Activated naive CD8-positive, alpha-beta T cell treated with anti-CD3 and anti-CD28 coated beads for 36 hours (primary cell): ENCODE measurements at places on chromosomes 16 and 17. TPM values are rescaled to one million over a fixed set of nuclear protein-coding genes. Genes with fewer than 3 reads are reported as not detected.

DNA sequence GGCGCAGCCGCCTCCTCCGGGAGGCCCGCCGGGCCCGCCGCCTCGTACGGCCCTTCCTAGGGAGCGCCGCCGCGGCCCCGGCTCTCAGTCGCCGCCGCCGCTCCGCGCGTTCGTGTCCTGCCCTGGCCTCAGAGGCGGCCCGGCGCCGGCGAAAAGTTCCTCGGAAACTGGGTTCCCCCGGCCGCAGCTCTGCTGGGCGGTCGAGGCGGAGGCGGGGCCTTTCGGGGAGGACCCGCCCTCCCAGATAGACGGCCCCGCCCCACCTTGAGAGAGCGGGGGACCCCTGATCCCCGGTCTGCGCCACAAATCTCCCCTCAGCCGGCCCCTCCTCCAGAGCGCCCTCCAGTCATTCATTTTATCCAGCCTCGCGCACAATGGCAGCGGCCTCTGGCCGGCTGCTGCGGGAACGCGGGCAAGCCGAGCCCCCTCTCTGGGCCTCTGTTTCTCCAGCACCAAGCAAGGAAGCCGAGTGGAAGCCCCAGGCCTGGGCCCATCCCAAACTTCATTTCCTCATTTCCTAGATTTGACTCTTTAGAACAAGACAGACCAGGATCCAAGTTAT is at the start of gene SREBF1:
SREBF1 (minus strand) TSS at position 169 of the 562 bp plus-strand sequence. CDS start 169 bp downstream, outside the sequence.
- DNase-seq, result peak; percentile 85

DNA sequence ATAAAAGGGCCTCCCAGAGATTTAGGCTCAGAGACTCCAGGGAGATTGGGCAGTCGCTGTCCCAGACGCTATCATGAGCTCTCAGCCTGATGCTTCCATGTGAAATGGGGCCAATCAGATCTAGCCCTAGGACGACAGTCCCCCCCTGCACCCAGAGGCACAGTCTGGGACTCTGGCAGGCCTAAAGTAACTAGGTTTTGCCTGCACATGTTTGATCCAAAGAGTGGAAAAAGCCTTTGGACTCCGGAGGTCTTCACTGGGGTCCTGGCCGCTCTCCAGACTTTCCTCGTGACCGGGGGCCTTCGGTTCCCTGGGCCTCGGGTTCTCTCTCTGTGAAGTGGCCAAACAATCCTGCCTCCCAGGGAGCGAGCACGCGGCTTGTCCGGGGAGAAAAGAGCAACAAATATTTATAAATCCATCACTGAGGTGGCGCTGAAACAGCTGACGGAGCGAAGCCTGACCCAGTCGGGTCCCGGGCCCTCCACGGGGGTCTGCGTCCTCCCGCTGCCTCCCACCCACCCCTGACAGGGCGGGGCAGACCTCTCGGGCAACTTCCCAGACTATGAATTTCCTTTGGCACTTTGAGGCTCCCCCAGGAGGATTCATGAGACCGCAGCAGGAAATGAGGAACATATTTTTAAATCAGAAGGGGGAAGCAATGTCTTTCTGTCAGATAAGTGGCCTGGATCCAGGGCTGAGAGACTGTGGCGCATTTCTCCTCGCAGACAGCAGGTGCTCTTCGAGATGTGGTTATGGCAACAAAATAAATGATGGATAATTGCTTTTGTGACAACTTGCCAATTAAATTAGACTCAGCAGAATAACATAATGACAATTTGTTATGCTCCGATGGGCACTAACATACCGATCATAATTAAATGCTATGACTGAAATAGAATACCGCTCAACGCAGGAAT is 38.9 kb downstream of the MRPS23 start:
- DNase-seq, result no peak

The CACNG3 gene
- not detected for total RNA-seq

The FAM117A gene
- total RNA-seq, result 16.4 TPM

GRCh38 chr16:3400446-3400778 is 392 bp downstream of the ZSCAN32 start:
- no peak for DNase-seq

- DNase-seq, result peak; percentile 29
Measured at GRCh38 chr16:79093554-79093967, 507.0 kb downstream of the MAF start.

DNA sequence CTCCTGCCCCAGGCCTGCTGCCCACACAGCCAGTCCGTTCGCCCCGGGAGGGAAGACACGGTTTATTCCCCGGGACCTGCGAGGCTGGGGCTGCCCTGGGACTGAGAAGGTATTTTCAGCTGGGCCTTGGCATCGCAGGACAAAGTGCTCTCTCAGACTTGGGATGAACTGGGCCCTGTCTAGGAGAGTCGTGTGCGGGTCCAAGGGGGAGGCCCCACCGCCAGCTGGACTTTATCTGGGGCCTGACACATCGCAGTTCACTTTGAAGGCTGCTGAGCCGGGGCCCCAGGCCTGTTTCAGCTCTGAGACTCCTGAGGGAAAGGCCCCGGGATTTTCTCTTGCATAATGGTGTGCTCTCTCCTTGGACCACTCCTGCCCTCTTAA is 6.8 kb downstream of the CRISPLD2 start:
- no peak for DNase-seq

The SYT17 gene
- total RNA-seq, result not detected

DNA sequence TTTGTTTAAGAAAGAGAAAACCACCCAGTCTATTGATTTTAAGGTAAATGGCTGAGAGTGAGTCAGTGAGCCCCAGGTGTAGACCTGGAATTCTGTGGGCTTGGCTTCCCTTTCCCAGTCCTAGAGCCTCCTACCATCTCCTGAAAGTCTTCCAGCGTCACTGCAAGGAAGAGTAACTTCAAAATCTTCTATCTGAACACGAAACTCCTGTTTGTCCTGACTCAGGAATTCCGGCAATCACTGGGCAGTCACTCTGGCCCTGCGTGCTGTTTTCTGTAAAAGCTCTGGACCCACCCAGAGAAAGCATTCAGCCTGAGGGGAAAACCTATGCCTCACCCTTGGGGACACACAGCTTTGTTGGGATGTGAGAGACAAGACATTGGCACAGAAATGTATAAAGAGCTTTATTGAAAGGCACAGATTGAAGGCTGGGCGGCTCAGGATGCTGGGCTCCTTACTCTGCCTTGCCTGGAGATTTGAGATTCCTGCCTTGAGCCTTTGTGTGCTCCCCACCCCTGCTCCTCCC is 15.9 kb downstream of the MINK1 start:
- DNase-seq, result no peak

The CMTM2 gene
- total RNA-seq, result not detected

The ABCC6 gene
- not detected for total RNA-seq

GRCh38 chr17:28500712-28501379 is 5.3 kb upstream of the FOXN1 start:
- DNase-seq, result no peak

The CNTNAP1 gene
- total RNA-seq, result 0.68 TPM

GRCh38 chr16:86565644-86566511 is 751 bp upstream of the FOXC2 start:
- DNase-seq, result no peak

The P4HB gene
- 395 TPM for total RNA-seq

DNA sequence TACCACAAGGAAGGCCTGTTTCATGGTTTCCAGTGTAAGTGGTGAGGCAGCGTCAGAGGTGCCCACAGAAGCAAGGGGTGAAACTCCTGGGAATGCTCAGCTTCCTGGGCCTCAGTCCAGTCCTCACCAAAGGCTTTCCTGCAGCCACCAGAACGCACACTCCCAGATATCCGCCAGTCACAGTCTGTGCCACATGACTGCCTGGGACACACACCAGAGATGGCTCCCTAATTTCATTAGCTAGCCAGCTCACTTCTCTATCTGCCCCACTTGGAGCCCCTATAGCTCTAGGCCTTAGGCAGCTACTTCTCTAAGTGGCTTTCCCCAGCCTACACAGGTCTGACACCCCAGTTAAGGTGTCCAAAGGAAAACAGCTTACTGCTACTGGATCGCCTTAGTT is 77.0 kb downstream of the CYTH1 start:
- no peak for DNase-seq

DNA sequence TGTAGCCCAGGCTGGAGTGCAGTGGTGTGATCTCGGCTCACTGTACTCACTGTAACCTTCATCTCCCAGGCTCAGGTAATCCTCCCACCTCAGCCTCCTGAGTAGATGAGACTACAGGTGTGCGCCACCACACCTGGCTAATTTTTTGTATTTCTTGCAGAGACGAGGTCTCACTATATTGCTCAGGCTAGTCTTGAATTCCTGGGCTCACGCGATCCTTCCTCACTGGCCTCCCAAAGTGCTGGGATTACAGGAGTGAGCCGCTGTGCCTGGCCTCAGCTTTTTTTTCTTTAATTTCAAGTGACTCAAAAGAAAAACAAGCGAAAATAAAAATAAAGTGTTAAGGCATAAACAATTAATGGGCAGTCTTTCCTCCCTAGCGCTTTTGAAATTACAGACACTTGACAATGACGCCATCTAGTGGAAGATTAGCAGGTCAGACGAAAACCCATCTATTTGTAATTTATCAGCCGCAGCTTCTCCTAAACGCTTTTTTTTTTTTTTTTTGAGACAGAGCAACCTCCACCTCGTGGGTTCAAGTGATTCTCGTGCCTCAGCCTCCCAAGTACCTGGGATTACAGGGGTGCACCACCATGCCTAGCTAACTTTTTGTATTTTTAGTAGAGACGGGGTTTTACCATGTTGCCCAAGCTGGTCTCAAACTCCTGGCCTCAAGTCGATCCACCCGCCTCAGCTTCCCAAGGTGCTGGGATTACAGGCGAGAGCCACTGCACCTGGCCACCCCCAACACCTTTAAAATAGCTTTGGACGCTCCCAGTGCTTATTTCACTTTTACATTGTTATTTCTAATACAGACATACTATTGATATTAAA is 28.1 kb upstream of the PECAM1 start:
- DNase-seq, result no peak

The MARCHF10 gene
- not detected for total RNA-seq

DNA sequence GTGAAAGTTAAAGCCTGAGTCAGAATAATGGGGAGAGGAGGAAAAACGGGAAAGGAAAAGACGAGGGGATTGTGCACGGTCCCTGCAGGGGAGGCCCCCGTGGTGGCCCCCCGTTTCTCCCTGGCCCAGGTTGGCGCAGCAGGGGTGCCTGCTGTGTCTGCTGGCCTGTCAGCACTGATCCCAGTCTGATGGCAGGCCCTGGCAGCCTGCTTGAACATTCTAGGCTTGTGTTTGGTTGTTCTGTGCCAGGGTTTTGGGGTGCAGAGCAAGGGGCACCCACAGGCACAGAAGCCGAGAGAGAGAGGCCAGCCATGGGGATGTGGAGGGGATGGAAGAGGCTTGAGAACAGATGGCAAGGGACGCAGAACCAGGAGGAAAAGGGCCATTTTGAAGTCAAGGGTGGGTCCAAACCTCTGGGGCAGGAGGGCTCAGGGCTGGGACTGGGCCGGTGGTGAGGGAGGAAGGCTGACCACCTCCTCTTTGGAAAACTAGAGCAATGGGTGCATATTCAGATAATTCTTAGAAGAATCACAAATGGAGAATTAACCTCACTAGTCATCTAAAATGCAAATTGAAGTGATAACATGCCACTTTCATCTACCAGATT is 35.9 kb downstream of the TBX4 start:
- no peak for DNase-seq

The P2RX5 gene
- 38.7 TPM for total RNA-seq

DNA sequence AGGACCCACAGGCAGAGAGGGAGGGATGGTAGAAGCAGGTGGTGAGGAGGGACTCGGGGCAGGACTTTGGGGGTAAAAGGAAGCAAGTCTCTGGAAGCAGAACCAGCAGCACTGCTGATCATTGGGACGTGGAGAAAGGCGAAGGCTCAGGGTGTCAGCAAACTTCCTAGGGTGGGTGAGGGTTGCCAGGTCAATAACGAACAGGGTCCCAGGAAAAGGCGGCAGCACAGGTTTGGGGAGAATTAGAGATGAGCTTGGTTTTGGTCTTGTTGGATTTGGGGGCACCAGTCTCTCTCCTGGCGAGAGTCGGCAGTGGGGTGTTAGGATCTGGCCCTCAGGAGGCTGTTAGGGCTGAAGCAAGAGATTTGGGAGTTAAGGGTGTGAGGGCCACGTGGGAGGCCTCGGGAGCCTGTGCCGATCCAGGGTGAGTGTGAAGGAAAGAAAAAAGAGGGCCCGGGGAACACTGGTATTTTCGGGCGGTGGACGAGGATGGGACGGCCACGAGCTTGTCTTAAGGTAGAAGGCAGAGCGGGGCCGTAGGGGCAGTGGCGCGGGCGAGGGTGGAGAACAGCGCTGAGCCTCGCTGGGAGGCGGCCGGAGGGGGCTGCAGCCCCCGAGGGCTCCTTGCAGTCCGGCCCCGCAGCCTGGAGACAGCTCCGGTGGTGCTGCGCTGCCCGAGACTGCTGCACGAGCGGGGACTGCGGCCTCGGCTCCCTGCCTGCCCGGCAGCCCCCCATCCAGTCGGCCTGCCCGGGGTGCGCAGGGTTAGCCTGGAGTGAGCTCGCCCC is 765 bp upstream of the ADORA2B start:
- DNase-seq, result no peak

GRCh38 chr17:1861391-1862010 is 31.7 kb downstream of the RPA1 start:
- no peak for DNase-seq

The HASPIN gene
- 23.8 TPM for total RNA-seq

DNA sequence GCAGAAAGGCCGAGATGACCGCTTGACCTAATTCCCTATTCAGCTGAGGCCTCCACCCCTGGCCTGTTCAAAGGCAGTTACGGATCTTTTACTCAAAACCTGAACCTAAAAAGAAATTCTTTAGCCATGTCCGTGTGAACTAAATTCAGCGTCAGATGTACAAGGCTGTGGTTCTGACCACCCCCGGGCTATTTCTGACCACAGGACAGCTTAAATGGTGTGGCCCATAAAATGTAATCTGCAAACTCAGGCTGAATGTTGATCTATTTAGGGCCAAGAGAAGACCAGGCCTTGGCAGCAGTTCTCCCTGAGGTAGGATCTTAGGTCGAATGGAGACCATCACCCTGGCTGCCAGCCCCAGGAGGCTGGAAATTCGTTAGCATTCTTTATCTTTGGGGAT is 485.5 kb downstream of the WWOX start:
- DNase-seq, result no peak

DNA sequence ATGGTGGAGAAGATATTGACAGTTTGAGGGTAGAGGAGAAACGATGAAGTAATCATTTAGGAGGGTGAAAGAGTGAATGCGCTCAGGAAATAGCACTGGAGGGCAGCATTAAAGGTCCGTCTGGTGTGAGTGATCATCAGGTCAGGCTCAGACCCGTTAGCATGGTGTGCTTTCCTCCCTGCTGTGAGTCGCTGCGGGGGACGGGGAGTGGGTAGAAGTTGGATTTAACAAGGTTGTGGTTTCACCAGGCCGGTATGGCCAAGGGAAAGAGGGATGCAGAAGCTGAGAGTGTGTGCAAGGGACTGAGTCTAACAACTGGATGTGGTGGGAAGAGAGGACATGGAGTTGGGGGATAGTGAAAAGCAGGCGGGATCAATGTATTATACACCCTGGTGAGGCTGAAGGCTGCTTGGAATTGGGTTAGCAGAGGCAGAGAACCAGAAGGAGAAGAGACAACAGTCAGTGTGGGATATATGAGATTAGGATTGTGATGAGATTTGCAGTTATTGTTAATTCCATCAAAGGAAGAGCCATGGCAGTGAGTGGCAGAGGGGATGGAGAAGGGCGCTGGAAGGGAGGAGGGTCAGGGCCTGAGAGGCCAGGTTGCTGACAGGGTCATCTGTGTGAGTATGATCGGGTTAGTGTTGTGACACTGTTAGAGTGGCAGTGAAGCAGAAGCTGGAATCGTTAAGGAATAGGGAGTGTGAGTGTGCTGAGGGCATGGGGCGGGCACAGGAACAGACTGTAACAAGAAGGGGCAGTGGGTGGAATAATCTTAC is 59.0 kb upstream of the TBX2 start:
- DNase-seq, result no peak
